ENCODE measurements at places on chromosomes 3 and 15.
A peak's percentile ranks its signal among the peaks of the same experiment; 100 is the strongest.

DNA sequence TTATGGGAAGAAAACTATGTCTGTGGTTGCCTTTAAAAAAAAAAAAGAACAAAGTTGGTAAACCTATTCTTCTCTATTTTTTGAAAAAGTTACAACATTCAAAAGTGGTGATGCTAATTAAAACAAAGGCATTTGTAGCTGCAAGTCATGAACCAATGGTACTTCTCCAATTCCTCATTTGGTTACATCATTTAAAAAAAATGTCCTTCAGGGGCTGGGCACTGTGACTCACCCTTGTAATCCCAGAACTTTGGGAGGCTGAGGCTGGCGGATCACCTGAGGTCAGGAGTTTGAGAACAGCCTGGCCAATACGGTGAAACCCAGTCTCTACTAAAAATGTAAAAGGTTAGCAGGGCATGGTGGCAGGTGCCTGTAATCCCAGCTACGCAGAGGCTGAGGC lies 574.6 kb downstream of the VGLL3 start:
- no peak for DNase-seq

GRCh38 chr3:34808287-34808686 lies 831.0 kb upstream of the ARPP21 start:
- no peak for DNase-seq

DNA sequence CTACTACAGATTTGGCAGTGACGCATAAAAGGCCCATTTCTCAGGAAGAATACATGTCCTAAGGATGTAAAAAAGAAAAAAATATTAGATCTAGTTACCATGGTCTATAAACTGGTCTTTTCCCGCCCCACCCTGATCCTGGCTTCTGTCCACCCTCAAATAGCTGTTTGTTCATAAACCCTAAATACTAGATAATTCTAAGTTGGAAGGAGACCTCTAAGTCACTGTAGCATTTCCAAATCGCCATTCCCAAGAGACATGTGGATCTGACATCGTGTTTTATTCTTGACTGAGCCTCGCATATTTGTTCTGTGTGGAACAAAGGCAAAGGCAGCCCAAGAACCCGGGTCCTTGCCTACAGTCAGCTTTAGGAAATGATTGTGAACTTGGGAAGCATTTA lies 49.0 kb downstream of the LMCD1 start:
- no peak for DNase-seq

- DNase-seq, result no peak
Observed at GRCh38 chr3:67686069-67686468, 31.7 kb upstream of the SUCLG2 start.

DNA sequence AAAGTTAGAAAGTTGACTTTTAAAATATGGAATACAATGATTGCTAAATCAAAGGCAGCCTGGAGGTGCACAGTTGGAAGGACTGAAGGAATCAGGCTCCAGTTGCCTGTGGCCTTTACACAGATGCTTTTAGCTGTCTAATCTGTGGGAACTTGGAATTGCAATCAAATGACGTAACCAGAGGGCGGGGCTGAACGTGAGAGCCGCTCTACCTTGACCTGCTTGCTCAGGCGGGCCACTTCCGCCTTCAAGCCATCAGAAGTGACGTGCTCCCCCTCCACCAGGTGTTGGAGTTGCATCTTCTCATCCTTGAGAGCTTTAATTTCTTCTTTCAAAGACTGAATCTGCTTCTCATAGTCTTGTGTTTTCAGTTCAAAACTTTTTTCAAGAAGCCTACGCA lies 37.7 kb upstream of the GNB5 start:
- no peak for DNase-seq

- DNase-seq, result no peak
Observed at GRCh38 chr3:116302087-116302747, 143.1 kb downstream of the LSAMP start.

- DNase-seq, result no peak
Observed at GRCh38 chr15:68038246-68038645, 15.9 kb upstream of the PIAS1 start.

DNA sequence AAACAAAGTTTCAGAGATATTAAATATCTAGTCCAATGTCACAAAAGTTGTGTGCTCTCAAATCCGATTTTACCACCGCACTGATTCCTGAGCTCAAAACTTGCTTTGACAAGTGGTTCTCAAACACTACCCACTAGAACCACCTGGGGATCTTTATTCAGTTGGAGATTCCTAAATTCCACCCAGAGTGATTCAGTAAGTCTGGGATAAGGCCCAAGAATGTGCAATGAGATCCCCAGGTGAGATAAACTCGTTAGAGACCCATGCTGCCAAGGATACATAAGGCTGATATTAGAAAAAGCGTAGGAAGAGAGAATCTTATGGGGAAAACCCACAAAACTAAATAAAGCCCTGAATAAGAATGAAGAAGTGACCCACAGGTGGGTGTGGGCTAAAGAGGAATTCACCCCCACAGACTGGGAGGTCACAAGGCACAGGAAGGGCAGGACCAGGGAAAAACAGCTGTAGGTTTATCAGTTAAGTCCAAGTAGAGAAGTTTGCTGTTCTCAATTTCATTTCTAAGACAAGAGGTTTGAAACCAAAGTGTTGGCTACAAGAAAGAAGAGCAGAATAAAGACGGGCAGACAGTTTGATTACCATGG lies 11.5 kb upstream of the RPS17 start:
- no peak for DNase-seq

- DNase-seq, result no peak
Observed at GRCh38 chr15:69697916-69698315, 245.3 kb downstream of the RPLP1 start.

DNA sequence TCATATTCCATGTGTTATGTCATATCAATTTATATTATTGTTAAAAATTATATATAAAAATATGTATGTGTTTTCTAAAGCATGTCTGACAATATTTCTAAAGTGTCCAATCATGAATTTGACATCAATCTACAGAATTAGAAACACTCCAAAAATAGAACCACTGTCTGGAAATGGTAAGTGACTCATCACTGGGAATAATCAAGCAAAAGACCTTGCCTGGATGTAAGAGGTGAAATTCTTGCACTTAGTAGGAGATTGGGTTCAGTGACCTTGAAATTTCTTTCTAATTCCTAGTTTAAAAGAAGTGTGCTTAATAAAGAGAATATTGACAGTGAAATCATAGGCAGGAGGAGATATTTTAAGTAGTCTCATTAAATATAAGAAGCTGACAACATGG lies 188.8 kb downstream of the ZNF385D start:
- DNase-seq, result no peak

GRCh38 chr3:132542577-132542976 lies 54.5 kb upstream of the ACKR4 start:
- no peak for DNase-seq

DNA sequence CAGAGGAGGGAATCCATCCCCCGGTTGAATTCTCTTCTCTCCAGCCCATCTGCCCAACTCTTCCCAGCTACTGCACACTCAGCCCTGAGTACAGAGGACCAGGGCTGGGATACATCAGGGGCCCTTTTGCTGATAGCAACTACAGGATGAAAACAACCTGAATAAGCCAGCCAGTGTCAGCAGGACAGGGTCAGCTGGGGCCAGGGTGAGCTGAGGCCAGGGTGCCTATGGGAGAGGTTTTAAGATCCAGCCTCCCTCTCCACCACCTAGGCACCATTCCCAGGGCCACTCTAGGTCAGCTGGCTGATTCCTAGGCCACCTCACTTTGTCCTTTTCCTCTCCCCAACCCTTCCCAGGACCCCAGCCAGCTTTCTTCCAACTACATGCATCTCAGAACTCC lies 83.8 kb downstream of the MRPL46 start:
- DNase-seq, result no peak

GRCh38 chr3:124542214-124542869 lies 187.9 kb upstream of the UMPS start:
- DNase-seq, result no peak

DNA sequence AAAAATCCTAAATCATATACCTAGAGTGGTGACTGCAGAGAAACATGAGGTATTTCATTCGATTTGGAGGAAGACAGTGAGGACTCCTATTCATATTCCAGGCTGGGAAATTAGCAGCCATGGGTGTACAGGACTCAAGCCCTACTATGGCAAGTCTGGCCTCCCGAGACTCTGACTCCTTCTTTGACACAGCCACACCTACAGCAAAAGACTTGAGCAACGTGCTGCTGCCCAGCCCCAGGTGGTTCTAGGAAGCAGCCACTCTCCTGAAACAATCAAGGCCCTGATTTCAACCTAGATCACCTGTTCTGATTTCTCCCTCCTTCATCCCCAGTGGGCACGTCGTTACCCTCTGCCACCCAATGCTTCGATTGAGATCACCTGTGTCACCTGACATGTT lies 84.0 kb upstream of the ATP11B start:
- no peak for DNase-seq

GRCh38 chr3:141710888-141711616 lies 27.0 kb upstream of the RNF7 start:
- no peak for DNase-seq

DNA sequence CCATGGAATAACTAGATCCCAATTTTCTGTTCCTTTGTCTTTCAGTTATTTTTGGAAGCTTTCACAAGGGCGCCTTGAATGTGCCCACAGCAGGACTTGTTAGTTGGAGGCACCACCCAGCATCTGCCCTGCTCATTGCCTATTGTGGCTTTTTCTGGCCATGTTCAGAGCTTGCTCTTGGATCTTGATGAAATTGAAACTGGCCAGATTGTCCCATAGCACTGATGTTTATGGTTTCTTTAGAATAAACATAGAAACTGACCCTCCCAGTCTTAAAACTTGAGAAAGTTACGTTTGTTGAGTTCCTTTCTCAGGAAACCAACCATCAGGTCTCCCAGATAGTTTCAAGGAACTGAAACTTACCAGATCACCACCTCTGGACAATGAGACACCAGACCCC lies 474.7 kb downstream of the IL5RA start:
- DNase-seq, result no peak

GRCh38 chr15:66167854-66168253 lies 85.7 kb downstream of the MEGF11 start:
- no peak for DNase-seq

GRCh38 chr15:90265271-90266060 lies at the start of gene NGRN:
TSS of gene NGRN (plus strand) at chr15:90265672. CDS start at chr15:90265713, 41 bp downstream.
- peak; percentile 85 for DNase-seq

GRCh38 chr3:176352716-176353334 lies 844.5 kb downstream of the TBL1XR1 start:
- DNase-seq, result no peak

- no peak for DNase-seq
Observed at GRCh38 chr15:101828774-101829173, 16.8 kb downstream of the OR4F15 start.

- no peak for DNase-seq
Observed at GRCh38 chr3:155991212-155991611, 120.8 kb downstream of the GMPS start.

GRCh38 chr3:150235799-150236198 lies 172.3 kb upstream of the TSC22D2 start:
- DNase-seq, result no peak

GRCh38 chr3:147391781-147392624 lies 14.3 kb downstream of the ZIC4 start:
- DNase-seq, result no peak

- DNase-seq, result no peak
Observed at GRCh38 chr15:81103857-81104256, 30.2 kb upstream of the CFAP161 start.

GRCh38 chr15:29452881-29453731 lies 183.5 kb upstream of the NSMCE3 start:
- DNase-seq, result no peak

GRCh38 chr15:78425643-78426042 lies 12.4 kb upstream of the IREB2 start:
- no peak for DNase-seq

DNA sequence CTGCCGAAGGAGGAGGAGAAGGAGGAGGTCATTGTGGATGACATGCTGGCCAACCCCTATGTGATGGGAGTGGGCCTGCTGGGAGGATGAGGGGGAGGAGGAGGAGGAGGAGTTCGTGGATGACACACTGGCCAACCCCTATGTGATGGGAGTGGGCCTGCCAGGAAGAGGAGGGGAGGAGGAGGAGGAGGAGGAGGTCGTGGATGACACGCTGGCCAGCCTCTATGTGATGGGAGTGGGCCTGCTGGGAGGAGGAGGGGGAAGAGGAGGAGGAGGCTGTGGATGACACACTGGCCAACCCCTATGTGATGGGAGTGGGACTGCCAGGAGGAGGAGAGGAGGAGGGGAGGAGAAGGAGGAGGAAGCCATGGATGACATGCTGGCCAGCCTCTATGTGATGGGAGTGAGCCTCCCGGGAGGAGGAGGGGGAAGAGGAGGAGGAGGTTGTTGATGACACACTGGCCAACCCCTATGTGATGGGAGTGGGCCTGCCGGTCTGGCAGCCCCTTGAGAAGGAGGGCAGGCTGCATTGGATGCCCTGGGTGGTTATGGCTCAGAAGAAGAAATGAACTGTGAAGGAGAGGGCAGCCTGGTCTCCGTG lies 55.7 kb upstream of the WNT7A start:
- DNase-seq, result no peak

- no peak for DNase-seq
Observed at GRCh38 chr3:123682302-123682701, 97.4 kb upstream of the HACD2 start.

GRCh38 chr3:154971771-154972326 lies 108.3 kb upstream of the MME start:
- DNase-seq, result no peak

- DNase-seq, result no peak
Observed at GRCh38 chr3:152319256-152319655, 50.5 kb downstream of the MBNL1 start.

DNA sequence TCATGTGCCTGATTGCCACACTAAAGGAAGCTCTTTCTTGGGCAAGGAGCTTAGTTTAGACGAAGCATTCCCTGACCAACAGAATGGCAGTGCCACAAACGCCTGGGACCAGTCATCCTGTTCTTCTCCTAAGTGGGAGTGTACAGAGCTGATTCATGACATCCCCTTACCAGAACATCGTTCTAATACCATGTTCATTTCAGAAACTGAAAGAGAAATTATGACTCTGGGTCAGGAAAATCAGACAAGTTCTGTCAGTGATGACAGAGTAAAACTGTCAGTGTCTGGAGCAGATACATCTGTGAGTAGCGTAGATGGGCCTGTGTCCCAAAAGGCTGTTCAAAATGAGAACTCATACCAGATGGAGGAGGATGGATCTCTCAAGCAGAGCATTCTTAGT lies 18.4 kb downstream of the SENP5 start:
- no peak for DNase-seq

Data from stimulated activated CD8-positive, alpha-beta memory T cell treated with anti-CD3 and anti-CD28 coated beads, Interleukin-4, amount 100 ng/mL, for 4 hours (primary cell).